ENCODE measurements at places on chromosomes 1 and 21.

GRCh38 chr1:219660666-219661463 is 48.0 kb upstream of the ZC3H11B start:
- DNase-seq = peak; percentile 14

DNA sequence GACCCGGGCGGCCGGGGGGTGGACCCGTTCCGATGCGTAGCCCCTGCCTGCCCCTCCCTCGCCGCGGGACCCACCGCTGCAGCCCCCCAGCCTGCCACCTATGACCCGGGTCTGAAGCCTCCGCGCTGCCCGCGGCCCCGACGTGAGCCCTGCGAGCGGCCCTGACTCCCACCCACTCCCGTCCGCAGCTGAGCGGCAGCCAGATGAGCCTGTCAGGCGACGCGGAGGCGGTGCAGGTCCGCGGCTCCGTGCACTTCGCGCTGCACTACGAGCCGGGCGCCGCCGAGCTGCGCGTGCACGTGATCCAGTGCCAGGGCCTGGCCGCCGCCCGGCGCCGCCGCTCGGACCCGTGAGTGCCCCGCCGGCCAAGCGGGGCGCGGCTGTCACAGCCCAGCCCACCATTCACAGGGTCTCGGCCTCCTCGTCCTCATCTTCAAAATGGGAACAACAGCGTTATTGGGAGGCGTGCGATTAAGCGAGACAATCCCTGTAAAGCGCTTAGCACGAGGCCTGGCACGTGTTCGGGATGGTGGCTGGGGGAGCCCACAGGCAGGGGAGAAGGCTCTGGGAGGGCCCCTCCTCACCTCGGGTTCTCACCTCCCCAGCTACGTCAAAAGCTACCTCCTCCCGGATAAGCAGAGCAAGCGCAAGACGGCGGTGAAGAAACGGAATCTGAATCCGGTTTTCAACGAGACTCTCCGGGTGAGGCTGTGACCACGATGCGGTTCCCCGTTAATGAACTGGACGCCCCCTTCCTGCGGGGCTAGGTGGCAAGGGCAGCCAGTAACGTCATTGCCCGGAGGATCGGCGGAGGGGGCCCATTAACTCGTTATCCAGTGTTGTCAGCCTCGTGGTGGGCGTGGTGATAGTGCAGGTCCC is 8.2 kb downstream of the SYTL1 start:
- no peak for DNase-seq

- no peak for DNase-seq
Measured at GRCh38 chr1:222370913-222371675, 176.8 kb downstream of the HHIPL2 start.

GRCh38 chr1:109312246-109312645 is 5.4 kb upstream of the MYBPHL start:
- DNase-seq = no peak

DNA sequence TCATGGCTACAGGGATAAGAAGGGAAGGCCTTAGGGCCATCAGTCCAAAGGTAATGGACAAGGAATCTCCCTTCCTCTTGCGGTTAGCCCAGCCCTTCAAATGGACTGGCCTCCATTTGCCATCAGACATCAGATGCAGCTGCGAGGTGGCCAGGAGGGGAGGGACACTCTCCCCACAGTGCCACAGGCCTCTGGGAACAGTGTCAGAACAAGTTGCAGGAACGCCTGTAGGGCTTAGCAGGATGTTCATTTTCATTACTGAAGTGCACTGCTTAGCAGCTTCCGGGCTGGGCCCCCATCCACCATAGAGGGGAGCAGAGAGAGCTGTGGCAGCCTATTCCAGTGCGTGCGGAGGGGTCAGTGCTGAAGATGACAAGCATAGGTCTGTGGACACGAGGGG is 127.5 kb downstream of the GALNT2 start:
- DNase-seq = no peak

GRCh38 chr1:75276385-75276784 is 142.2 kb downstream of the LHX8 start:
- DNase-seq = no peak

DNA sequence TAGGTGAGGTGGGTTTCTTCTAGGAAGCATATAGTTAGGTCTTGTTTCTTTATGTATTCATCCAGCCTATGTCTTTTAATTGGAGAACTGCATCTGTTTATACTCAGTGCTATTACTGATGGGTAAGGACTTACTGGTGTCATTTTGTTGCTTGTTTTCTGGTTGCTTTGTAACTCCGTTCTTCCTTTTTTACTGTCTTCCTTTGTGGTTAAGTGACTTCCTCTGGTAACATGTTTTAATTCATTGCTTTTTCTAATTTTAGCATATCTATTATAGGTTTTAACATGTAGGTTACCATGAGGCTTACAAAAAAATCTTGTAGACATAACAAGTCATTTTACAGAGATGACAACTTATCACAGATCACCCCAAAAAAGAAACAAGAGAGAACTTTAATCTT is 160.8 kb downstream of the VAV3 start:
- no peak for DNase-seq

- no peak for DNase-seq
Measured at GRCh38 chr1:7453038-7453437, 318.1 kb upstream of the VAMP3 start.

GRCh38 chr1:198904321-198904720 is 265.5 kb downstream of the PTPRC start:
- no peak for DNase-seq

DNA sequence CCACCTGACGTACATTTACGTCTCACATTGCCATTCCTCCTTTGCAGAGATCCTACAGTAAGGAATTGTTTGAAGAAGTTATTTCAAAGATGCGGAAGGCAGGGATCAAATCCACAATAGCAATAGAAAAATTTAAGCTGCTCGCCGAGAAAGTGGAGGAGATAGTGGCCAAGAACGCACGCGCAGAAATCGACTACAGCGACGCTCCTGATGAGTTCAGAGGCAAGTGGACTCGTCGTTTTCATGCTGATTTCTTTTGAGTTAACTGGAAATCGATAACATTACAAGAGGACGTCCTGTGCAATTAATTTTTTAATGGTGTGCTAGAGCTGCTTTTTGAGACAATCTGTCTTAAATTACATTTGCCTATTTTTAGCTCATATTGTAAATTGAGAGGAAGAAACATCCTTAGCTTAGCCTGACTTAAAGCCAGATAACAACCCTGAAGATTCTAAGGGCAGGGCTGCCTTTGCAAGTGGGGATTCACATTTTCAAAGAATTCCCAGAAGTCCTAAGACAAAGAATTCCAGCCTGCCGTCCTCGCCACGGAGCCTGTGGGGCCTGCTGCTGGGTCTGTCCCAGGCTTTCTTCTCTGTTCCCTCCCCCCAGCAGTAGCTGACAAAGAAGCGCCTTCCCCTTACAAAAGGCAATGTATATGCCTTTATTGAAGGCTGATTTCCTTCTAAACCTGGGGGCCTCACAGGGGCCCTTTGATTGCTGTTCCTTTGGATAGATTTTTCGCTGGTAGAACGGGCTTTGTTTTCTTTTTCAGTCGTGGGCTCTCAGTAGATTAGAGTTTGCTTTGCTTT is 31.6 kb upstream of the KIF1B start:
- DNase-seq = no peak

- DNase-seq = no peak
Measured at GRCh38 chr1:119593805-119594204, 54.3 kb downstream of the ZNF697 start.

DNA sequence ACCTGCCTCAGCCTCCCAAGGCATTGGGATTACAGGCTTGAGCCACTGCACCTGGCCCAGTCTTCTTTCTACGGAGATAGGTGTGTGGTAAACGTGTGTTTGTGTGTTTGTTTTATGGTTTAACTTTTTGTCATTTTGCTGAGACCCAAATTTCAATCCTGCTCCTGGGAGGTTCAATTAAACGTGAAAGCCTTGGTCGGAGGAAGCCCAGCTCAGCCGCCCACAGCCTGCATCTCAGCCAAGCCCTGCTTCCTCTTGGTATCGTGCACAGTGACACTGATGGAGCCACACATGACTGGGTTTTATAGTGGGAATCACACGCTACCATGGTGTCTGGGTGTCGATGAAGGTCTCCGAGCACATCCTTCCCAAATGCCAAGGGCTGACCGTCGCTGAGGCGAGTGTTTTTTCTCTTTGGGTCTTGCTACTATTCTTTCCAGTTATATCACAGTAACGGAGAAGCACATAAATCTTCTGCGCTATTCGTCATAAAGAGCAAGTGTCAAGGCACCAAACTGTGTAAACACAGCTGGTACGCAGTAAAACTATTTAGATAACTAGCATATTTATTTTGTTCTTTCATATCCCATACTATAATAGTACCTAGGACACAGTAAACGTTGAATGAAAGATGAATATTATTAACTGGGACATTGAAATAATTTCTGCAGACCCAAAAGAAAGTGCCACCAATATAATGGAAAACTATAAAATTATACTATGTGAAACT is 39.3 kb downstream of the HLCS start:
- DNase-seq = no peak

GRCh38 chr21:45381865-45382696 is 22.9 kb upstream of the COL18A1 start:
- no peak for DNase-seq

GRCh38 chr1:213876531-213876930 is 111.2 kb upstream of the PROX1 start:
- DNase-seq = no peak

DNA sequence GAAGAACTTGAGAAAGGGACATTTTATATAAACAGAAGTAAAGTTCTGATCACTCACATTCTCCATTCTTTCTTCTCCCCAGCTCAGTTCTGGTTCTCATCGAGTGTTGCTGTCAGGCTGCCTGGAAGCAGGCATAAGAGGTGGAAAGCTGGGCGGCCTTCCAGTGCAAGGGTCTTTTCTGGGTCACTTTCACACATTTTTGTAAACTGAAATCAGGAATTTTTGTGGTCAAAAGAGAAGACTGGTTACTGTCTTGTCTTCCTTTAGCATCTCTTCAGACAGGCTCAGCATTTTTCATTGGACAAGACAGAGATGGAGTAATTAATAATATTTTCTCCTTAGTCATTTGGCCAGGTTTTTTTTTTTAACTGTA is 93.7 kb downstream of the CTH start:
- DNase-seq = no peak

DNA sequence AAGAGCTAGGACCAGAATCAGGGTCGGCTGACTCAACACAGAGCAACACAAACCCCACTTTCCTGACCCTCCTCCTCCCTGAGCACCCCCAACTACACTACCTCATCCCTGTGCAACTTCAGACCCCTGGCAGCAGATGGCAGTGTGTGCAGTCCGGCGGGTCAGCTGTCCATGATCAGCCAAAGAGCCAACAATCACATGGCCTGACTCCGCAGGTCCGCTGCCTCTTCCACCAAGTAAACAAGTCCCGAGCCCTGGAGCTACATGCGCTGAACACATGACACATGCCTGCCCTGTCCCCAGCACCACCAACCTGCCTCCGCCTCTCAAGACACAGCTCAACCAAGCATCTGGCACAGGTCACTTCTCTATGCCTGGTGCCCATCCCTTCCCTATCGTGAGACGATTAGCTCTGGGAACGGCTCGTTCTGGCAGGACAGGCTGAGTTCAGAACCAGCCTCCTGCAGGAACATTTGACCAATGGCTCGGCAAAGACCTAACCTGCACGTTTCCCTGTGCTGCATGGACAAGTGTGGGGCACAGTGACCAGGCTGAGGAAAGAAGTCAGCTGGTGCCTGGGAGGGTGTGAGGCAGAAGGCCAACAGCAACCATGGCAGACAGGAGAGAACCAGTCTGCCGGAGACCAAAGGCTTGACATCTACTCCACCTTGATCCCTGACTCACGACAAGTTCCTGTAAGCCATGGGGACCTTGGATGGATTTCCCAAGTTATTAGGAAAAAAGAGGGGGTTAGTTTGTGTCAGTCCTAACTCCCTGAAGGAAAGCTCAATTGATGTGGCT is 60.3 kb downstream of the CD46 start:
- DNase-seq = no peak

DNA sequence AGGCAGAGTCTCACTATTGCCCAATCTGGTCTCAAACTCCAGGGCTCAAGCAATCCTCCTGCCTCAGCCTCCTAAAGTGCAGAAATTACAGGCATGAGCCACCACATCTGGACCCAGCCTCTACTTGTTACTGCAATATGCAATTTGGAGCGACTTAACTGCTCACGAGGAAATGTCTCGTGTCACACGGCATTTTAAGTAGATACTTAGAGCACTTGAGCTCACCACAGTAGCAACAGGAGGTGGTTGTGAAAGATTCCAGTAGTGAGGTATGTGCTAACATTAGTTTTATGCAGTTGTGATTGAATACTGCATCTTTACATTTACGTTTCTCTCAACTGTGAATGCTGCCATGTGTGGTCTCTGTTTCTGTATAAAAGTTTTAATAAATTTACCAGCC is 5.8 kb upstream of the NDUFV3 start:
- DNase-seq = no peak

DNA sequence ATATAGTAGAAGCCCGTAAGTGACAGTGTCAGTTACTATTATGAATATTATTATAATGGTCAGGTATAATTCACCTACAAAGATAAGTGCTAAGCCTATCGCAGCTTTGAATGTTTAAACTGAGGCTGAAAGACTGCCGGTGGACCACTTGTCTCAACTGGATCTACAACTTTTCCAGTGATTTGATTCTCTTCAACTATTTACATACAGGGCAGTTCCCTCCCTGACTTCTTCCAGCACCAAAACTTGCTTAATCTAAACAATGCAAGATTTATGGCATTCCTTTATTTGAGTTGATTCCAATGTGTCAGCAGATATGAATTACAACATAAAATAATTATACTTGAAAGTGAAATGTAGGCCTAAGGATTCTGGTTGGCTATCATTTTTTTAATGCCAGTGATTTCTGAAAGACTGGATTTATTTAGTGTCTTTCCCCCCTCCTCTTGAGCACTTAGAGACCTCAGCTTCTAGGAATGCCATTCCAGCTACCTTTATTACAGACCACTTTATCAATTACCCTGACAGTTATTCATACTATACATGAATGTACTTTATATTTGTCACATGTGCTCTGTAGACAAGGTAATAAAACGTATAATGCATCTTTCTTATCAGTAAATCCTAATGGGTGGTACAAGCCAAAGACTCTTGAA is 153.3 kb upstream of the C8B start:
- no peak for DNase-seq

DNA sequence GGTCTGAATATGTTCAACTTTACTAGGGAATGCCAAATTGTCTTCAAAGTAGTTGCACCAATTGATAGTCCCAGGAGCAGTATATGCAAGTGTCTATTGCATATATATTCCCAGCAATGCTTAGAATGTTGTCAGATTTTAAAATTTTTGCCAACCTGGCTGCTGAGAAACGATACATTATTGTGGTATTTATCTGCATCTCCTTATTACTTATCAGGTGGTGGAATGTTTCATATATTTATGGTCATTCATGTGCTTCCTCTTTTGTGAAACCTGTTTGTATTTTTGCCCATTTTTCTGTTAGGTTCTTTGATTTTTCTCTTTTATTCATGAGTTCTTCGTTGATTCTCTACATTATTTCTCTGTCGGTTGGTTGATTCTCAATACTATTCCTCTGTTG is 39.5 kb downstream of the COLGALT2 start:
- DNase-seq = no peak

All from CD4-positive, alpha-beta T cell treated with Interferon alpha-2 for 1 hour (primary cell).